ENCODE measurements at places on chromosomes 3 and 15.

GRCh38 chr3:10395196-10395595, 74.3 kb upstream of the SEC13 start:
- no peak for DNase-seq

GRCh38 chr3:56758539-56758981, 43.2 kb downstream of the ARHGEF3 start:
- DNase-seq, result peak; percentile 55

DNA sequence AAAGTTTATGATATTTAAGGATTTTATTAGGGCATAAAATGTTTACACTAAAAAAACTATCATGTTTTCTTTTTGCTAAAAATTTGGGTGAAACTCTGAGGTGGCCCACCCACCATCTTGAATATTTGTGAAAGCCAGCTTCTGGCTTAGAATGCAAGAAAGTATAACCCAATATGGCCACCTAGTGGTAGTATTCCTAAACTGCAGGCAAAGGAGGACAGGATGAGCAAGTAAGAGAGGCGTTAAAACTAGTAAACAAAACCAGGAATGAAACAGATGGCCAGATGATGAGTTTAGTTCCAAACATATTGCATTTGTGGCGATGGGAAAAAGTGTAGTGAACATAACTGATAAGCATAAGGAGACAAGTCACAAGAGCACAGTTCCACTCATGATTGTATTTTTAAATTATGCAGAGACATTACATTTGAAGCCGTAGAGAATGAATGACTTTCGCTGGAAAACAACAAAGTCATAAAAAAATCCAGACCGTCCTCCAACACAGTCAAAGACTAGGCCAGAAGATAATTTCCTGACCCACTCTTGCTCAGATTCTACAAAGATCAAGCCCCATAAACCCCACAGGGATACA, 103.3 kb upstream of the PRTG start:
- DNase-seq, result peak; percentile 67

DNA sequence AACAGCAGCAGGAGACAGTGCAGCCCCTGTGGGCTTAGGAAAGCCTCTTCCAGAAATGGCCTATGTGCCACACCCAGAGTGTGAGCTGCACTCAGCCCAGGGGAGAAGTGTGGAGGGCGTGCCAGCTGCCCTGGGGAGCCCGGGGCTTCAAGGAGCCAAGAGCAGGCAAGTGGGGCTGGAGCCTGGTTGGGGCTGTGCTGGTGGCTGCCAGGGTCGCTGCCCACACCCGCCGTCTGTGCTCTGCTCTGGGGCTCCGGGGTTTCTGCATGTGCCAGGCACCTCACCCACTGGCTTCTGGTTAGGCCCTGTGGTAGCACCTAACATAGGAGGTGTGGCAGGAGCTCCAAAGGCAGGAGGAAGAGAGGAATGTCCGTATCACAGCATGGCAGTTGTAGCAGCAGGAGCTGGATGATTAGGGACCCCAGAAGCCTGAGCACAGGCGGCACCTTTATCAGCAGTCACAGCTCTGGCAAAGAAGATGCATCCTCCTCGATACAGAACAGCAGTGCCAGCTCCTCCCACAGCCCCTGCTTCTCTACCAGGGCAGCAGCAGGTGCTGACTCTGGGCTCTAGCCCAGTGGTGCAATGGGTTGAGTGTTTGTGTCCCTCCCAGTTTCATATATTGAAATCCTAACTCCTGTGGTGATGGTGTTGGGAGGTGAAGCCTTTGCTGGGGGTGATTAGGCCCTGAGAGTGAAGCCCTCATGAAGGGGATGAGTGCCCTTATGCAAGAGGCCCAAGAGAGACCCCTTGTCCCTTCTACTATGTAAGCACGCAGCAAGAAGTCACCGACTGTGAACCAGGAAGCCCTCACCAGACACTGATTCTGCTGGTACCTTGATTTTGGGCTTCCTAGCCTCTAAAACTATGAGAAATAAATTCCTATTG, 70.0 kb upstream of the KLF13 start:
- DNase-seq, result no peak

- DNase-seq, result no peak
Observed at GRCh38 chr3:123883701-123884202, 380 bp downstream of the MYLK start.

DNA sequence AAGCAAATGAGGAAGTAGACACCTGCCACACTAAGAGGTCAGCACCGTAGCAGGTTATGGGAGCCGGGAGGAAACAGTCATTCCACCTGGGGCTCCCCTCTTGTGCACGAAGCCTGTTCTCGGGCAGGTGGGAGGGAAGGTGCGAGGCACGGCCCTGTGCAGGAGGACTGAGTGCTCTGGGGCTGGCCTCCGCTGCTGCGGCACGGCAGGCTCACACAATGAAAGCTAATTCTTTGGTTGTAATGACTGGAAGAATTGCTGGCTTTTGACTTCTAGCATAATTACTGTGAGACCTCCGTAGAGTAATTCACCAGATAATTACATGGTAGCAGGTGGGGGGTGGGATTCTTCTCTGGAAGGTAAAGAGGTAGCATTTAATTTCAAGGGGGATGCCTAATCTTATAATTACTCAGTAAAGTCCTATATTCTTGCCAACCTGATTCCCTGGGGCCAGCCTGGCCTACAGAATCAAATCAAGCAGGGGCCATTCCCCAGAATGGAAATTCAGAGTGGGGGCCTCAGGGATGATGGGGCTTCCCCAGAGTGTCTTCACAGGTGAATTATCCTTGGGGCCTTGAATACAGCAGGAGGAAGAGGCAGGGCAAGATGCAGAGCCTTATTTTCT, 129.1 kb downstream of the TPRA1 start:
- DNase-seq, result no peak

DNA sequence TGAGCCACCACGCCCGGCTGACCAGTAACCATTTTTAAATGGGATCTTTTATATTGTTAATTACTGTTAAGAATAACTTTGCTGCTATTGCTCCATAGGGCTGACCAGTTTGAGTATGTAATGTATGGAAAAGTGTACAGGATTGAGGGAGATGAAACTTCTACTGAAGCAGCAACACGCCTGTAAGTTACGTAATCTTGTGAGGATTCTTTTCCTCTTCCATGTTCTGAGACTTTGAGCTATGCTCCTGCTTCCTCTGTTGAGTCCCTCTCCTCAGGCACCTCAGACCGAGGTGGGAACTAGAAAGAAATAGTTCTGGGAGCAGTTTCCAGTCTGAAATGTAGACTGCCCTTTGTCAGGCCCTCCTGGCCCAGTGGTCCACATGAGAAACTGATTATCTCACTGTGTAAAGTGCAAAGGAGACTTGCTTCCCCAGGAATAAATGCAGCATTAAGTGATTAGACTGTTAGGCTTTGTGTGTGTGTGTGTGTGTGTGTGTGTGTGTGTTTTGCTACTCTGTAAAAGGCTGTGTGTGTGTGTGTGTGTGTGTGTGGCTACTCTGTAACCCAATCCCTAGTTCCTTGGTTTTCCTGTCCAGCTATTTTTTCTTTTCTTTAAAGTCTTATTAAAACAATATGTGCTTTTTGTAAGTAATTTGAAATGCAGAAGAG, 5.2 kb downstream of the POLR2H start:
- no peak for DNase-seq

GRCh38 chr3:124456506-124456905, 273.7 kb upstream of the UMPS start:
- no peak for DNase-seq

DNA sequence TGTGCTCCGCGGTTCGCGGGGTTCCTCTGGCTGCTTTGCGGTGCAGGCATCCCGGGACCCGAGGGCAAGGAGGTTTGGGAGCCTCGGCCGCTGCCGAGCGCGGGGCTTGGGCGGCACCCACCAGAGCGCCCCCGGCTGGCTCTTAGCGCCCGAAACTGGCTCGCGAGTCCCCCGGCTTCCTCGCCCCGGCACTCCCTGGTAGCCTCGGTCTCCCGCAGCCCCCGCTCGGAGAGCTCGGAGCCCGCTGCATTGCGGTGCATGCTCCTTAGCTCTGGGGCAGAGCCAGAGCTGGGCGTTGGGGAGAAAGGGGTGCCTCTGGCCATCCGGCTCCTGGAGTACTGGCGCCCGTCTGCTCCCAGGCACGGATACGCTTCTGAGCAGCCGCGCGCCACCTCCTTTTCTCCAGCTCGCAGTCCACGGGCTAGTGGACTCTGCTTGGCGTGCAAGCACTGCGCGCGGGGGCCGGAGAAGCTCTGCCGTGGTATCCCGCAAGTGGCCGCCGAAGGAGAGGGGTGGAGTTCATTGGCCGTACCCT, 753 bp downstream of the EPHB1 start:
- DNase-seq, result no peak

All from CD4-positive, alpha-beta T cell treated with Interleukin-12 subunit alpha and Interleukin-12 subunit beta, for 1 hour (primary cell).